ENCODE measurements at places on chromosomes 1 and 21. TPM values are rescaled to one million over a fixed set of nuclear protein-coding genes. Genes with fewer than 3 reads are reported as not detected.

DNA sequence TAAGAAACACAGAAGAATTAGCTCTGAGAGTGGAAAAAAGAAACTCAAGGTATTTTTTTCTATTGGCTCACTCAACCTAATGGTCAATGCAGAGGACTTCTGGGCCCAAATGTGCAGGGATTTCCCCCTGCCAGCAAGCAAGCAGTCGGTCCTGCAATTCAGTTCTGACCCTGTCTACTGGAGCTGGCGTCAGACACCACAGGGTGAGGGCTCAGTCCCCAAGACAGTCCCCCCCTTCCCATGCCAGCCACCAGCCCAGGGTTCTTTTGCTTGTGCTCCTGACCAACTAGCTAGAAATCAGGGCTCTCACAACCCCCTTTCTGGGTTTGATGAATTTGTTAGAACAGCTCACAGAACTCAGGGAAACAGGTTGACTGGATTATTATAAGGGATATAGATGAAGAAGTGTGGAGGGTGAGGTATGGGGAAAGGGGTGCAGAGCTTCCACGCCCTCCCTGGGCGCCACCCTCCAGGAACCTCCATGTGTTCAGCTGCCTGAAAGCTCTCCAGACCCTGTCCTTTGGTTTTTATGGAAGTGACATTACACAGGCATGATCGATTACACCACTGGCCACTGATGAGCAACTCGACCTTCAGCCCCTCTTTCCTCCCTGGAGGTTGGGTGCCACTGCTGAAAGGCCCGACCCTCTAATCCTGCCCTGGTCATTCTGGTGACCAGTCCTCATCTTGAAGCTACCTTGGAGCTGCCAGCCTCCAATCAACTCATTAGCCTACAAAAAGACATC lies 22.5 kb upstream of the PWP2 start:
- H3K36me3 ChIP-seq = peaks cover 83% of the 10 kb centered on the region
- peak overlapping the region; percentile 98 for H3K27ac ChIP-seq
- H3K4me1 ChIP-seq = peaks cover 90% of the 10 kb centered on the region

SELP gene
- 0.13 TPM for total RNA-seq

DNA sequence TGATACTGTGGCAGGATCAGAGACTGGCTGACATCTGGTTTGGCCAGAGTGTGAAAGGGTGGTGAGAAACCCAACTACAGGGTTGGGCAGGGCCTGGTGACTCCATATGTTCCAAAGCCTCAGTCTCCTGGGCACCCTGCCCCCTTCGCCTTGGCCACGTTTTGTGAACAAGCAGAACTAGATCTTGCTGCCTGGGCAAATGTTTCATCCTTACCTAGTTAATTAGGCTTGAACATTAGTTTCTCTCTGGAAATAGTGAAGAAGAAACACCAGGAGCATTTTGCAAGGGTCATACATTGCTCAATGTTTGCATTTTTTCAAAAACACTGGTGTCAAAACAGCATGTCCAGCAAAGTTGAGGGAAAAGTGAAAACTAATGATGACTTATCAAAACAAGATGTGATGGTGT lies 60.5 kb downstream of the MAP3K7CL start:
- no peak overlapping the region for H3K27ac ChIP-seq
- H3K4me1 ChIP-seq = peaks cover 35% of the 10 kb centered on the region
- no peak for DNase-seq
- H3K36me3 ChIP-seq = no peaks in the 10 kb centered on the region
- H3K4me3 ChIP-seq = no peak overlapping the region

GRCh38 chr1:3186526-3186921 lies 117.5 kb downstream of the PRDM16 start:
- H3K27me3 ChIP-seq = peaks cover 6% of the 10 kb centered on the region
- DNase-seq = no peak
- no peaks in the 10 kb centered on the region for H3K36me3 ChIP-seq
- H3K4me3 ChIP-seq = no peak overlapping the region
- H3K27ac ChIP-seq = no peak overlapping the region

GRCh38 chr1:43285269-43285990 lies at the start of gene C1orf210:
Gene C1orf210, minus strand, starts transcription at chr1:43285581. Its CDS starts 2,311 bp downstream, at chr1:43283270.
- H3K27ac ChIP-seq = no peak within 1 kb of the TSS
- H3K27me3 ChIP-seq = peaks cover 15% of the 10 kb centered on the region
- no peaks in the 10 kb centered on the region for H3K4me1 ChIP-seq
- H3K36me3 ChIP-seq = no peaks in the 10 kb centered on the region

LRRC39 gene
- 0.36 TPM for total RNA-seq

SEC16B gene
- not detected for total RNA-seq

DNA sequence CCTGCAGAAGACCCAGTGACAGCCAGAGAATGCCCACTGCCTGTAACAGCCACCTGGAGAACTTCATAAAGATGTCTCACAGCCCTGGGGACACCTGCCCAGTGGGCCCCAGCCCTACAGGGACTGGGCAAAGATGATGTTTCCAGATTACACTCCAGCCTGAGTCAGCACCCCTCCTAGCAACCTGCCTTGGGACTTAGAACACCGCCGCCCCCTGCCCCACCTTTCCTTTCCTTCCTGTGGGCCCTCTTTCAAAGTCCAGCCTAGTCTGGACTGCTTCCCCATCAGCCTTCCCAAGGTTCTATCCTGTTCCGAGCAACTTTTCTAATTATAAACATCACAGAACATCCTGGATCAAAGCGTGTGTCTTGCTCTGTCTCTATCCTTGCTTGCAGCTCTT lies 14.7 kb upstream of the PINK1 start:
- H3K27me3 ChIP-seq = peaks cover 2% of the 10 kb centered on the region
- no peaks in the 10 kb centered on the region for H3K36me3 ChIP-seq
- H3K4me3 ChIP-seq = no peak overlapping the region
- no peak overlapping the region for H3K27ac ChIP-seq
- peaks cover 6% of the 10 kb centered on the region for H3K4me1 ChIP-seq
- no peak for DNase-seq

DNA sequence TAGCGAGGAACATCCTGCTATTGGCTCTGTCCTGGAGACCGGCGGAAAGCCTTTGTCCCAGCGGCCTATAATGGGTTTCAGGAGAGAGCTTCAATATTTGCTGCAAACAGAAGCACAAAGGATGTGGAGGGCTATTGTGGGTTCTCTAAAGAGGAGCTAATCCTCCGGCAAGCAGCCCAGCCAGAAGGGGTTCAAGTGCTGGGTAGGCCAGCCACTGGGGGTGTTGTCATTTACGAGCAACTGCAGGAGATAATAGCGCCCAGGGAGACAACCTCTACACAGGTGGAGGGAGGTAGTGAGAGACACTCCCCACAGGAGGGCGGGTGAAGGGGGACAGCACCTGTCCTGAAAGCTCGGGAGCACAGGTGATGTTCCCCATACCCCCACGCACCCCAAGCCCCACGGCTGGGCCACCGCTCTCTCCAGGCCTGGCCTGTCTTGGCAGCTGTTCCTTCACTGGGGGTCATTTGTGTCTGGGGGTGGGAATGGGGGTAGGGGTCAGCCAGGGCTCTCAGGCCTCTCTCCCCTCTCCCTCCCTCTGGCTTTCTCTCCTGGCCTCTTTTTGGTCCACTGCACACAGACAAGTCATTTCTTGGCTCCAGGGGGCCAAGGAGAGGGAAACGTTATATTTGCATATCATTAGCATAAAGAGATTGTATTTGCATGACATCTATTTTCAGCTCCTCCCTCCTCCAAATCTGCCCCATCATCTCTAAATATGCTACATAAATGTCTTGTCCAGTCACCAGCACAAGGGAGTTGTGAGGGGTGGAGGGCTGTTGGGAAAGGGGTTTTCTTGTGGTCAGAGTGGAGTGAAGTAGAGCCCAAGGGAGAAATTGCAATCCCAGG lies 22.0 kb upstream of the SLC26A9 start:
- H3K27ac ChIP-seq = no peak overlapping the region
- H3K4me1 ChIP-seq = peaks cover 16% of the 10 kb centered on the region

GRCh38 chr1:230860617-230861384 lies 7.5 kb downstream of the C1orf198 start:
- DNase-seq = no peak
- H3K27me3 ChIP-seq = no peaks in the 10 kb centered on the region
- H3K27ac ChIP-seq = no peak overlapping the region
- H3K4me1 ChIP-seq = peaks cover 28% of the 10 kb centered on the region
- H3K36me3 ChIP-seq = peaks cover 2% of the 10 kb centered on the region

DNA sequence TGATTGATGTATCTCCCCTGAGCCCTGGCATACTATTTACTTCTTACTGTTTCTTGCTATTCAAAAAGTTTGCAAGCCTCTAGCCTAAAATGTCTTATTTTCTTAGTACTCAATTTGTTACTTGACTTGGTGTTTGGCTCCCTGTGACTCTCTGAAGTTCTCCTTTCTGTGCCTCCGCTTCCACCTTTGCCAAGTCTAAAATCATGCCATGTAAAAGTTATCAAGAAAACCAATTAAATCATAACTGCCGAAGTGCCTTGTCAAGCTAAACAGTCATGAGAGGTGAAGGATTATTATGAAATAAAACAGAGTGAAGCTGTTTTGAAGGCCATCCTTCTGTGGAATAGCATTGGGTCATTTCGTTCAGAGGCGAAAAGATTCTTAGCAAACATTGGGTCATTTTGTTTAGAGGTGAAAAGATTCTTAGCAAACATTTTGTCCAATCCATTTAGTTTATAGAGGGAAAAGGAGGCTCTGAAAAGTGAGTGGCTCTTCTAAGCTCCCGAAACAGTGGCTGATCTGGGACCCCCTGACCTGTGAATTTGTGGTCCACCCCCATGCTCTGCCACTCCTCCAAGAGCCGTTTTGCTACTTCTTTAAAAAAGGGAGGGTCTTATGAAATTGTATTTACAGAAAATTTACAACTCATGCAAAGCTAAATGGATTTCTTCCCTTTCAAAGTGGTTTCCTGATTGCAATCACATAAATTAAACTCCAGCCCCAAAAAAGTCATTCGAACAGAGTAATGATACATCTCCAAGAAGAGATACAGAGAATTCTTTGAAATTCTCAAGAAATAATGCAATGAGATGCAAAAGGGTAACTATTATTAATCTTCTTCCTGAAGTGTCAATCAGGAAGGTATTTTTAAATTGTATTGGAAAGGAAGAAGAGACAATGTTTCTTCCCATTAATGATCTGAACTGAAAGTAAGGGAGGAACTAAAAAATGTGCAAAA lies 141.4 kb downstream of the RUNX1 start:
- peaks cover 36% of the 10 kb centered on the region for H3K4me1 ChIP-seq
- peaks cover 2% of the 10 kb centered on the region for H3K27me3 ChIP-seq
- peaks cover 17% of the 10 kb centered on the region for H3K36me3 ChIP-seq
- H3K27ac ChIP-seq = no peak overlapping the region

- H3K27ac ChIP-seq = no peak overlapping the region
- no peaks in the 10 kb centered on the region for H3K36me3 ChIP-seq
- H3K4me3 ChIP-seq = no peak overlapping the region
- no peak for DNase-seq
- peaks cover 7% of the 10 kb centered on the region for H3K27me3 ChIP-seq
- no peaks in the 10 kb centered on the region for H3K4me1 ChIP-seq
Measured at GRCh38 chr1:186559601-186560116, 98.7 kb upstream of the PDC start.

AUNIP gene
- total RNA-seq = 12.3 TPM
